ENCODE measurements at places on chromosomes 16 and 17. TPM values are rescaled to one million over a fixed set of nuclear protein-coding genes. Genes with fewer than 3 reads are reported as not detected.

DNA sequence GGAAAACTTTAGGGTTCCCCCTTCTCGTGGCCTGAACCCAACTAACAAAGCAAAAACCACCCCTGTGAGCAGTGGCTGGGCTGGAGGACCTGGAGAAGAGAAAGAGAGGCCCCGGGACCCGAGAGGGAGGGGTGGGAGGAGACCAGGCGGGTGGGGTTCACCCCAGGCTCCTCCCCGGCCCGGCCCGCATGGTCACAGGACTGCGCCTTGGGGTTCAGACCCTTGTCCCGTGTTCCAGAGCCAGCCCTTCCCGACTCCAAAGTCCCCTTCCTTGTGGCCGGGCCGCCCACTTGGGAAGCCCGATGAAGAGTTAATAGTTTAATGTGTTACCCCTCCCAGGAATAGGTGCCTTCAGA is 852 bp downstream of the MARVELD3 start:
- no peak overlapping the region for H3K27ac ChIP-seq
- no peak for DNase-seq
- H3K4me3 ChIP-seq: no peak overlapping the region
- no peaks in the 10 kb centered on the region for H3K4me1 ChIP-seq
- no peaks in the 10 kb centered on the region for H3K36me3 ChIP-seq
- H3K27me3 ChIP-seq: peaks cover 44% of the 10 kb centered on the region

DNA sequence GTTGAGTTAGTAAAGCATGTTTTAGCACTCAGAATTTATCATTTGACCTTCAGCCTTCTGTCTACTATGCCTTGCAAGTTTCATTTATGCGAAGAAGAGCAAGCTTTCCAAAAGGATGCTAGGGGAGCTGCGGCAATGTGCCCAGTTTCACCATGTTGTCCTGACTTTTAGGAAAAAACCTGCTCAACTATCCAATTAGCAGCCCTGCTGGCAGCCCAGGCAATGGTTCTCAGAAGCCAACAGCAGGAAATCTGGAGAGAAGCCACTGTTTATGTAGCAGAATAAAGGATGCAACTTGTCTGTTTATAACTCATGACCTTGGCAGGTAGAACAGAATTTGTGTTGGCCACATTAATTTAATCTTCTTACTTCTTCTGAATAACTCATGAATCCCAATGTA is 230.8 kb downstream of the ABCC12 start:
- no peak for DNase-seq
- H3K27me3 ChIP-seq: no peaks in the 10 kb centered on the region
- H3K4me3 ChIP-seq: no peak overlapping the region
- no peak overlapping the region for H3K27ac ChIP-seq

- peaks cover 12% of the 10 kb centered on the region for H3K4me1 ChIP-seq
- peaks cover 9% of the 10 kb centered on the region for H3K27me3 ChIP-seq
- no peak overlapping the region for H3K27ac ChIP-seq
Measured at GRCh38 chr16:90046971-90047713, 27.9 kb upstream of the DBNDD1 start.

- DNase-seq: peak; percentile 8
- peak overlapping the region; percentile 88 for H3K4me3 ChIP-seq
- H3K36me3 ChIP-seq: peaks cover 20% of the 10 kb centered on the region
- peak overlapping the region; percentile 89 for H3K27ac ChIP-seq
- peaks cover 22% of the 10 kb centered on the region for H3K4me1 ChIP-seq
- no peaks in the 10 kb centered on the region for H3K27me3 ChIP-seq
Measured at GRCh38 chr16:57446531-57447185, 527 bp downstream of the CIAPIN1 start.

GRCh38 chr16:4015275-4016004 is 100.8 kb downstream of the ADCY9 start:
- peak overlapping the region; percentile 78 for H3K27ac ChIP-seq
- no peak for DNase-seq
- H3K27me3 ChIP-seq: no peaks in the 10 kb centered on the region

- peaks cover 5% of the 10 kb centered on the region for H3K36me3 ChIP-seq
- H3K27me3 ChIP-seq: no peaks in the 10 kb centered on the region
- H3K4me1 ChIP-seq: peaks cover 3% of the 10 kb centered on the region
- H3K4me3 ChIP-seq: no peak overlapping the region
- DNase-seq: peak; percentile 6
Measured at GRCh38 chr17:4345581-4346252, 20.8 kb downstream of the UBE2G1 start.

DNA sequence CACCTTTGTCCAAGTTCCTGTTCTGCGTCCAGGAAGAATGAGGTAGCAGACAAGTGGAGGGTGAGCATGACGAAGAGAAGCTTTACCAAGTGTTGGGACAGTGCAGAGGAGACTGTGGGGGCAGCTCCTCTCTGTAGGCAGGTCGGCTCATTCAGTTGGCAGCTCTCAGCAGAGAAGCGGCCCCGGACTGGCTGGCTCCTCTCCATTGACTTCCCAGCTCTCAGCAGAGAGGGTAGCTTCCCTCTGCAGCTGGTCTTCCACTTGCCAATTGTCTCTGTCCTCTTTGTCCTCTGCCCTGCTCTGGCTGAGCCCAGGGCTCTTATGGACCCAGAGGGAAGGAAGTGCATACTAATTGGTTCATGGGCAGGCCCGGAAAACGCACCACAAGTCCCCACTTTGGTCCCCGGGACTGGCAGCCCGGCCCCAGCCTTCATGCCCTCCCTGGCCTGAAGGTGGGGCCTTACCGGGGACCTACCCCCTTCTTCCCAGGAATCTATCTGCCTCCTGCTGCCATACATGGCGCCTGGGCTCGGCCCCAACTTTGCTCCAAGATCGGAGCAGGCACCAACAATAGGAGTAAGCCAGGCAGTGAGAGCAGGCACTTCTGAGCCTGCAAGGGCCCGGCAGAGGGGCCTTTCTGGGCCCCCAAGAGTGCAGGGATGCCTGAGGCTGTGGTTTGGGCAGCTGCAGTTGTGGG is 10.1 kb downstream of the KCTD5 start:
- H3K27ac ChIP-seq: no peak overlapping the region
- H3K4me3 ChIP-seq: no peak overlapping the region
- H3K27me3 ChIP-seq: no peaks in the 10 kb centered on the region
- H3K36me3 ChIP-seq: peaks cover 37% of the 10 kb centered on the region
- no peak for DNase-seq

- H3K36me3 ChIP-seq: peaks cover 42% of the 10 kb centered on the region
- no peak overlapping the region for H3K4me3 ChIP-seq
- no peak for DNase-seq
- no peaks in the 10 kb centered on the region for H3K27me3 ChIP-seq
- no peak overlapping the region for H3K27ac ChIP-seq
Measured at GRCh38 chr17:79005063-79005861, 4.3 kb downstream of the CANT1 start.

DNA sequence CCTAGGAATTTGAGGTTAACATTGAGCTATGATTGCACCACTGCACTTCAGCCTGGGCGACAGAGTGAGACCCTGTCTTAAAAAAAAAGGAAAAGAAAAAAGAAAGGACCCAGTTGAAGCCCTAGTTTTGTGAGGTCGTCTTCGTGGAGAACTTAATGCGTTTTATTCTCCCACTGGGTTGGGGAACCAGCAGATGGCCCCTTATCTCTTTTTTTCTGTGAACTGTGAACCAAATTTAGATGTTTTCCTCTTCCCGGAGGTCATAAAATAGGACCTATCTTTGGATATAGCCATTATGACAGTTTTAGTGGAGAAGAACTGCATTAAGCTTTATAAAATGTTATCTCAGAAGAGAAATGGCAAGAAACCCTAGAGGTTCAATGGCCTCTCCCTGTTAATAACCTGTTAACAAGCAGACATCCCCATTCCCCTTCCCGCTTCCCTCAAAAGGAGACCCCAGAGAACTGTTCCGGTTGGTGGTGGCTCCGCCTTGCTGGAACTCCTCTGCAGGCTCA is 23.5 kb downstream of the KIAA0513 start:
- H3K4me3 ChIP-seq: no peak overlapping the region
- H3K4me1 ChIP-seq: peaks cover 93% of the 10 kb centered on the region

GRCh38 chr17:56994009-56994792 is 16.3 kb downstream of the SCPEP1 start:
- H3K4me1 ChIP-seq: no peaks in the 10 kb centered on the region
- H3K27ac ChIP-seq: no peak overlapping the region
- H3K36me3 ChIP-seq: peaks cover 94% of the 10 kb centered on the region
- DNase-seq: no peak

Gene FOXK2
- 4.7 TPM for polyA plus RNA-seq

Gene MT1M
- not detected for polyA plus RNA-seq

Gene SEPHS2
- 8.5 TPM for polyA plus RNA-seq

Gene TBC1D3I
- polyA plus RNA-seq: not detected

Data from CD14-positive monocyte (primary cell).